Fibroblast of lung (primary cell): ENCODE measurements at places on chromosomes 6 and 20. TPM values are rescaled to one million over a fixed set of nuclear protein-coding genes. Genes with fewer than 3 reads are reported as not detected.

GRCh38 chr20:47929368-47930115, 144.3 kb upstream of the SULF2 start:
- peak; percentile 89 for DNase-seq

The EEF1A2 gene
- total RNA-seq, result 1.7 and 2.6 TPM in 2 replicates

The PHACTR3 gene
- not detected in 2 replicates for total RNA-seq

DNA sequence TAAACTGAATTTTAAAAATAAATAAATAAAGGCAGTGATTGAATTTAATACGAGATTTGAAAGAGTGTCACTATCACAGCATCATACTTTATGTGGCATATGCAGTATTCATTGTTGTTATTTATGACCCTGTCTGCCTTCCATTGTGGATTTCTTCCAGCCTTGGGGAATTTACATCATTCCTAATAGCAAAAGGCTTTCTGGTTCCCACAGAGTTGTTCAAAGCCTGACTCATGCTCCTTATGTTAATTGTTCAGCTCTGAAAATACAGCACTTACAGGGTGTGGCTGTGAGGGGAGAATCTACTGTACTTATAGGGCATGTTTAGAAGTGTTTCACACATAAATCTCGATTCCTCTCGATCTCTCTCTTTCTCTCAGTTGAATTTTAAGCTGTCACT, 54.4 kb downstream of the JAG1 start:
- DNase-seq, result peak; percentile 95

- DNase-seq, result peak; percentile 31
These were observed 50.4 kb downstream of the SMPDL3A start for GRCh38 chr6:122839472-122839871.

- DNase-seq, result no peak
These were observed 243.1 kb upstream of the FLRT3 start for GRCh38 chr20:14580418-14581074.

GRCh38 chr6:5061152-5061551, 24.0 kb upstream of the PPP1R3G start:
- no peak for DNase-seq
